ENCODE measurements at places on chromosomes 1 and 21.

DNA sequence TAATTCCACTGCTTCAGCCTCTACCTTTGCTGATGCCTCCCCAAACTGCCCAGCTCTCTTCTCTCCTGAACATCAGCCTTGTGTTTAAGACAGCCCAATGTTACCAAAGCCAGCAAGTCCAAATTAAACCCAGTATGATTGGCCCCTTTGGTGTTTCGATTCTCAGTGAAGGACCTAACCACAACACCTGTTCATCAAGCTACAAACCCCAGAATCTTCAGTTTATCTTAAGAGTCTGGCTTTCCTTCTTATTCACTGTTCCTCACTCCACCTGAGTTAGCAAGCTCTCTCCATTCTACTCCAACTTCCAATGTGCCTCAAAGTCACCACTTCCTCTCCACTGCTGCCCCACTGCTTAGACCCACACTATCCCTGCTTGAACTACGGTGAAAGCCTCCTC, 25.5 kb upstream of the ITPKB start:
- DNase-seq = no peak

DNA sequence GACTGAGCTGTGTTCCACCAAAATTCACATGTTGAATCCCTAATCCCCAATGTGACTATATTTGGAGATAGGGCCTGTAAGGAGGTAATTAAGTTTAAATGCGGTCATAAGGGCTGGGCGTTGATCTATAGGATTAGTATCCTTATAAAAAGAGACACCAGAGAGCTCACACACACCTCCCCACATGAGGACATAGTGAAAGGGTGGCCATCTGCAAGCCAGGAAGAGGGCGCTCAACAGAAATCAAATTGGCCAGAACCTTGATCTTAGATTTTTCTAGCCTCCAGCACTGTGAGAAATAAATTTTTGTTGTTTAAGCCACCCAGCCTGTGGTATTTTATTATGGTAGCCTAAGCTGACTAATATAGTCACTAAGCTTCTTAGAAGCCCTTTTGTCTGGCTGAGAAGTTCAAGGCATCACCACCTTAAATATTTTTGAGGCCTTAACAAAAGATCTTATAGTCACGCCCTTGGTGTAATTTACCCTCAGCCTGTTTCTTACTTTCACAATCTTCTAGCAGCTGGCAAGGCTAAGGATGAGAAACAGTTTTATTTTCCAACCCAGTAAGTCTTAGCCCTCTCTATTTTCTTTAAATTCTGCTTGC, 28.8 kb downstream of the GORAB start:
- DNase-seq = no peak

GRCh38 chr1:109242387-109242786, 7.0 kb upstream of the CELSR2 start:
- no peak for DNase-seq

DNA sequence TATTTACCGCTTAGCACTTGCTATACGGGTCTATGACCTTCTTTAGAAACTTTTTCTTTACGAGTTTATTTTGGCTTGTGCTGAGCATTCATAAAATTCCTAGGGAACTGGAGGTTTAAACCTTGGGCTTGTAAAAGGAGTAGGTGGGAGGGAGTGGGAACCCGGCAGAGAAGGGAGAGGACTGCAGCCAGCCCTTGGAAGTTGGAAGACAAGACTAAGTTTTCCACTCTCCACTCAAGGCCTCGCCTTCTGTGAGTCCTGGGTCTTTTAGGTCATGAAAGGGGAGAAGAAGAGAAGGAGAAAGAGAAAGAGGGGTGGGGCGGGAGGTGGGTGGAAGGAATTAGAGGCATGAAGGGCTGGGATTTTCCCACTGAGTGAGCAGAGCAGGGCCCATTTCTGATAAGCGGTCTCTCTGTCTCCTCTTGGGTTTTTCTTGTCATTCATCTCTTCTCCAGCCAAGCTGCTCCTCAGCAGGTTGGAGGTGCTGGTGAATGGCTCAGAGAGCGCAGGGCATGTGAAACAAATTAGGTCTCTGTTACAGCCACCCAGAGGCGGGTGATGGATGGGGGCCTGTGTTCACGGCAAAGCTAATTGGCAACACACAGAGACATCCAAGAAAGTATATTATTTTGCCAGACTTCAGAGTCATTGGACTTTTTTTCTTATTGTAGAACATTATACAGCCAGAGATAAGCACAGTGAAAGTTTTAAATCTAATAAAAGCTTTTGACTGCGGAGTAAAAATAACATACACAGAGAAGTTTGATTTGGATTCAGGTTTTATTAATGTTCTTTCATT, 247.3 kb downstream of the FOXD2 start:
- no peak for DNase-seq

- no peak for DNase-seq
Measured at GRCh38 chr1:21672478-21673276, 3.5 kb upstream of the RAP1GAP start.

GRCh38 chr1:90100566-90100965, 105.7 kb downstream of the ZNF326 start:
- DNase-seq = no peak

Measured in NCI-H1105 treated with DMSO at 0.1 percent for 48 hours (cell line).